ENCODE measurements at places on chromosomes 1 and 21.
A peak's percentile ranks its signal among the peaks of the same experiment; 100 is the strongest.

DNA sequence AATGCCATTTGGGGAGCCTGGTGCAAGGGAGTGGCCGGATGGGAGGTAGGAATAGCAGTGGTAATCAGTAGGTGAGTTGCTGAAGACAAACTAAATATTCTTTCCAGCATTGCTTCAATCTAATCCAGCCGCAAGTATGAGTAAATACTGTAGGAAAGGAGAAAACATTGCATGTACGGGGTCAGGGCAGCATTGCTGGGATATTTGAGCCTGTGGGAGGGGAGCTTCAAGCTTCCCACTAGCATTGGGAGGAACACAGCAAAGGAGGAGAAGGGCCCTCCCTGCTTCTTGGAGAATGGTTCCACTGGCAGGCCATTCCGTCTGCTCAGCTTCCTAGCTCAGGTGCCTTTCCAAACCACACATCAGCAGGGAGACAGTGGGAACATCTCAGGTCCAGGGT lies 15.2 kb downstream of the CAPN2 start:
- DNase-seq: no peak

GRCh38 chr21:29676395-29676794 lies 263.4 kb downstream of the GRIK1 start:
- DNase-seq: no peak

DNA sequence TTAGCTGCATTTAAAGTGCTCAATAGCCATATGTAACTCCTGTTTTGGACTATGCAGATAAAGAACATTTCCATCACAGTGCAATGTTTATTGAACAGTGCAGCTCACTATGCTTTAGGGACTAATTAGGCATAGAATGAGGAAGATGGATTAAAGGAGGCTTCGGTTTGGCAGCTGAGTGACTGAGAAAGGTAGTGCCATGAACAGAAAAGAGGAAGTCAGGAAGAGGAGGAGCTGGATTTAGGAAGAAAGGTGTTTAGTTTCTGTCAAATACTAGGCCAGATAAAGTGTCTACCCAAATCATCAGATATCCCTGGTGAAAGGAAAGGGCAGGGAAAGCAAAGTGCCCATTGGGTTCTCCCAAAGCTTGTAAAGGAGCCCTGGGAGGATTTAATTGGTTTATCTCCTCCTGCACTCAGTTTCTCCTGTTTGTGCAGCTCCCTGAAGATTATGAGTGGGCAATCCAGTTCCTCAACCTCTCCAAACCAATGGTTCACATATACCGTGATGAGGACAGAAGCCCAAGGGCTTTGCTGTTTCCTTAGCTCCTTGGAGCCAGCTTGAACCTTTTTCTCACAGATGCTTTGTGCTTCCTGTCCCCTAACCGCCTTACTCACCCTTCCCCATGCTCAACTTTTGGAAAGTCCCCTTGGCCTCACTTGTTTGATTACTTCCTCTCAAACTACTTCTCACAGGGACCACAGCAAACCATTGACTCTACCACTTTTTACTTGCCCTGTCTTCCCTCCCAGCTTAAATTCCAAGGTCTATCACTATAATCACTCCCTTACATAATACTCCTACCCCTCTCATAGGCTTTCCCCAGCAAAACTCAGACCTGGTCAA lies 3.5 kb upstream of the RAP1A start:
- peak; percentile 74 for DNase-seq

DNA sequence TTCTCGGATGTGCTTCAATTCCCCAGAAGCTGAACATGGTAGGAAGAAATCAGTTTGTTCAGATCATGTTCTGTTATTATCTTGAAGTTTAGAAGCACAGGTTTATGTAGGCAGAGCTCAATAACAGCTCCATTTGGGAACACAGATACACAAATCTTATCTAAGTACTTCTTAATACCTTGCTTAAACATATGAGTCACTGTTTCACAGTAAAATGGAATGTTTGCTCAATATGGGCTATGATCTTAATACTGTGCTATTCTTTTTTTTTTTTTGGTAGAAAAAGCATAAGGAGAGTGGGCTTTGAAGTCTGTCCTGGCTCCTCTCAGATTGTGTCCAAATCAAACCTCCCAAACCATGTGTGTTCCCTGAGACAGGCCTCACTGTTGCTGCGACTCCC lies 13.4 kb downstream of the PROK1 start:
- DNase-seq: no peak

GRCh38 chr1:200005165-200005564 lies 22.3 kb upstream of the NR5A2 start:
- no peak for DNase-seq

DNA sequence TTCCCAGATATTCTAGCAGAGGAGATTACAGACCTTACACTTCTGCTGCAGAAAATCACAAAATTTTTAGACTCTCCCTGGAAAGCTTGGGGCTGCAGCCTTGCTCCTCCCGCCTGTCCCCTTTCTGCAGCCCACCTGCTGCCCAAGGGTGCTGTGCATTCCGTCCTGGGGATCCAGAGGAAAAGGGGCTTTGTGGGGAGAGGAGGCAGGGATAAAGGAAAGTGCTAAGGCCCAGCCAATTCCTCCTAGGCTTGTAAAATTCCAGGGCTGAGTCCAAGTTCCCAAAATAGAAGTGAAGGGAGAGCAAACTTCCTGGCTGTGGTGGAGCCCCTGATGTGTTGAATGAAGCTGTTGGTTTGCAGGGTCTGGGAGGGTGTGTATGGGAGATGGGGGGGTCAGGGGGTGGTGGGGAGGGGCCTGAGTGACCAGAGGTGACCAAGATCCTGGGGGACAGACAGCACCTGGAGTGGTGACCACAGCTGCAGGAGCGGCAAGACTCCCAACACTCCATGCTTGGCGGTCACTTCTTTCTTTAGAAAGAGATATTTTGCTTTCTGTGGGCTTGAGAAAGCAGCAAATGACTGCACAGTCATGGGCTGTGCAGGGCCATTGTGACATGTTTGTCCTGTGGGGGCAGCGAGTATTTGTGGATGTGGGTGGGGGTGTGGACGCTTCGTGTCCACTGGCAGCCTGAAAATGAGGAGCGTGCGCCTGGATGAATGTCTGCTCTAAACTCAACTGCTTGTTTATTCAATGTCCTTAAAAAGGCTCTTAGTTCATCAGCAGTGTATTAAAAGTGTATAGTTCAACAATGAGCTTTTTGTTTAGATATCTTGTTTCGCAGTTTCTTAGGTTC lies 68.4 kb downstream of the TLR5 start:
- no peak for DNase-seq

DNA sequence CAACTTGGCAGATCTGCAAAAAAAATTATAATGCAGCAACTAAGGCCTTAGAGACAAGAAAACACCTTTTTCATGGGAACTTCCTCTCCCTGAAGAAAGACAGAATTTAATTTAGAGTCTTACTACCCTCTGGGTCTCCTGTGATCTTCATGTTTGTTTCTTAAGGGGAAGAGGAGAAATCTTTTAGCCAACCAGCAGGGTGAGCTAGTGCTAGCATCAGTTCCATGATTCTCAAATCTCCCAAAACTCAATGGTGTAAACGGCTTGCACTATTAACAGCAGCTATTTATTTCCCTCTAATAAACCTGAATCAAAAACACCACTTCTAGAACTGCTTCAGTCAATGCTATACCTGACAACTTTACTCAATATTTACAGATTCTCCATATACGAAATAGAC lies 3.8 kb downstream of the ZNF644 start:
- DNase-seq: no peak

GRCh38 chr1:114079596-114080190 lies 74.0 kb downstream of the SYT6 start:
- DNase-seq: no peak

All from activated CD4-positive, alpha-beta memory T cell treated with anti-CD3 and anti-CD28 coated beads for 36 hours (primary cell).